ENCODE measurements at places on chromosomes 3 and 15. TPM values are rescaled to one million over a fixed set of nuclear protein-coding genes. Genes with fewer than 3 reads are reported as not detected.
A peak's percentile ranks its signal among the peaks of the same experiment; 100 is the strongest.

The PLCH1 gene
- 0.23 TPM for total RNA-seq

The CNTN3 gene
- 1.2 TPM for total RNA-seq

GRCh38 chr15:70869346-70869745 lies 15.4 kb upstream of the LARP6 start:
- H3K4me1 ChIP-seq: peaks cover 42% of the 10 kb centered on the region
- no peaks in the 10 kb centered on the region for H3K36me3 ChIP-seq
- no peak overlapping the region for H3K27ac ChIP-seq
- H3K27me3 ChIP-seq: no peaks in the 10 kb centered on the region
- DNase-seq: no peak
- H3K4me3 ChIP-seq: no peak overlapping the region

- H3K27ac ChIP-seq: no peak overlapping the region
- no peaks in the 10 kb centered on the region for H3K27me3 ChIP-seq
- no peak for DNase-seq
- H3K4me3 ChIP-seq: no peak overlapping the region
- H3K36me3 ChIP-seq: no peaks in the 10 kb centered on the region
Observed at GRCh38 chr3:8584661-8585060, 59.9 kb downstream of the SSUH2 start.

GRCh38 chr15:100710744-100711515 lies 108.5 kb downstream of the ASB7 start:
- DNase-seq: no peak
- no peaks in the 10 kb centered on the region for H3K36me3 ChIP-seq
- H3K27me3 ChIP-seq: no peaks in the 10 kb centered on the region
- H3K4me1 ChIP-seq: peaks cover 17% of the 10 kb centered on the region
- peak overlapping the region; percentile 55 for H3K27ac ChIP-seq
